ENCODE measurements at places on chromosomes 3 and 15. TPM values are rescaled to one million over a fixed set of nuclear protein-coding genes. Genes with fewer than 3 reads are reported as not detected.
A peak's percentile ranks its signal among the peaks of the same experiment; 100 is the strongest.

The RTP3 gene
- polyA plus RNA-seq = not detected

GRCh38 chr15:66401130-66402021 is 14.7 kb downstream of the MAP2K1 start:
- H3K4me3 ChIP-seq = no peak overlapping the region
- no peaks in the 10 kb centered on the region for H3K27me3 ChIP-seq
- H3K36me3 ChIP-seq = no peaks in the 10 kb centered on the region
- no peak overlapping the region for H3K27ac ChIP-seq
- H3K4me1 ChIP-seq = peaks cover 31% of the 10 kb centered on the region
- no peak for DNase-seq

DNA sequence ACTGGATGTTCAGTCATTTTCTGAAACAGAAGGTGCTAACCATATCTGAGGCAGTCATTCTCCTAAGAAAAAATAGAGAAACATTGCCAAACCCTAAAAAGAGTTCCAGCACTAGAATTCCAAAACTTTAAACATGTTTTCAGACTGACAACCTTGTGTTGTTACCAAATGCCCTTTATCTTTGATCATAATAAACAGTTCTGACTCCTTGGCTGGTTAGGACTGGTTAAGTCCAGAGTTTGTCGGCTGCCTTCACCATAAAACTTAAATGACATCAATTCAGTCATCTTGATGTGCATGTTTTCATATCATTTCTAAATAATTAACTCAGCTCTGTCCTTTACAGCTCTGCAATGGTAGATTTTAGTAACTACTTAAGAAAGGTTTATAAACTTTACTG is 68.0 kb downstream of the COL8A1 start:
- H3K36me3 ChIP-seq = peaks cover 23% of the 10 kb centered on the region
- H3K27ac ChIP-seq = peak overlapping the region; percentile 10
- H3K27me3 ChIP-seq = no peaks in the 10 kb centered on the region
- H3K4me1 ChIP-seq = peaks cover 21% of the 10 kb centered on the region
- DNase-seq = no peak

- no peaks in the 10 kb centered on the region for H3K4me1 ChIP-seq
- H3K36me3 ChIP-seq = no peaks in the 10 kb centered on the region
- no peak overlapping the region for H3K27ac ChIP-seq
- H3K27me3 ChIP-seq = no peaks in the 10 kb centered on the region
- H3K4me3 ChIP-seq = peak overlapping the region; percentile 9
Measured at GRCh38 chr15:69031013-69032001, 16.8 kb downstream of the NOX5 start.
